ENCODE measurements at places on chromosomes 3 and 15.

DNA sequence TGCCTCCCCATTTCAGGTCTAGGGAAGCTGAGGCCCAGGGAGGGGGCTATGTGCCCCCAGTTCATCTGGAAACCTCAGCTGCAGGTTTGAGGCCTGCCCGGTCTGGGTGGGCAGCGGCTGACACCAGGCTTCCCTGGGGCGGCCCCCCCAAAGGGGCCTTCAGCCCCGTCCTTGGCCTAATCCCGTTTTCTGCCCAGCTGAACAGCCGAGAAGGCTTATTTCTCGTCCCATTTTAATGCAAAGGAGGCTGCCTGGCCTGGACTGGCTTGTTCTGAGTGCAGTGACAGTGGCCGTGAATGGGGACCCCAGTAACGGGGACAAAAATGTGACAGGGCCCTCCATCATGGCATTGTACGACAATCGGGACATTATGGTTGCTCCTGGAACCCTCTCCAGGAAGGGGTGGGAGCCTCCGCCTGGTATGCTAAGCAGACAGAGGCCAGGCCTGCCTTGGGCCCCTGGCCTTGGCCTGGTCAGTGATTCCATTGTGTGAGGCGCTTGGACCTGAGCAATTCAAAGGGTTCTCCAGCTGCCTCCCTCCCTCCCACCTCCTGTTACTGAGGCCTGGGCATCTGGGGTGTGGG, 93.9 kb downstream of the WNT7A start:
- no peak for DNase-seq

DNA sequence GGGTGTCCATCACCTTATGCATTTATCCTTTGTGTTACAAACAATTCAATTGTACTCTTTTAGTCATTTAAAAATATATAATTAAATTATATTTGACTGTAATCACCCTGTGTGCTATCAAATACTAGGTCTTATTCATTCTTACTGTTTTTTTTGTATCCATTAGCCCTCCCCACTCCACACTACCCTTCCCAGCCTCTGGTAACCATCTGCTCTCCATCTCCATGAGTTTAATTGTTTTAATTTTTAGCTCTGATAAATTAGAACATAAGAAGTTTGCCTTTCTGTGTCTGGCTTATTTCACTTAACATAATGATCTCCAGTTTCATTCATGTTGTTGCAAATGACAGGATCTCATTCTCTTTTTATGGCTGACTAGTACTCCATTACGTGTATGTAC, 16.8 kb downstream of the C3orf20 start:
- DNase-seq, result no peak

GRCh38 chr3:57545636-57546268, 1.6 kb upstream of the DNAH12 start:
- DNase-seq, result no peak

- DNase-seq, result no peak
Observed at GRCh38 chr3:23546181-23546580, 259.6 kb upstream of the UBE2E1 start.

DNA sequence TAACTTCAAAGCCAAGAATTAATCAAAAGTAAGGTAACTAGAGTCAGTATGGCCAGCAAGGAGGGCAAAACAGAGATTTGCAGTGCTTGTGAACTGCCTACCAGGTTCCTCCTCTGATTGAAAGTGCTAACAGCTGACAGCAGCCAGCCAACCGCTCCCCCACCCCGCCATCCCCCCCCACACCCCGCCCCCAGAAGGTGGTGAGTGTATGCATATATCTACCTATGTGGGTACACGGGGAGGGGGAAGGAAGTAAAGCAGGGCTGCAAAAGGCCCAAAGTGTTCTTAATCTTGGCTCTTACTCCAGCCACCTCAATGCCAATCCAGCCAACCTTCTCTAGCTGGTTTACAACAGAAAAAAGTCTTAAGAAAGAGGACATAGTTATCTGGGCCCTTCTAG, 50.7 kb downstream of the RAF1 start:
- DNase-seq, result no peak

- DNase-seq, result no peak
Observed at GRCh38 chr3:191952186-191952585, 491.2 kb downstream of the PYDC2 start.
